NCI-H524 (cell line): ENCODE measurements at places on chromosomes 7 and 10.

DNA sequence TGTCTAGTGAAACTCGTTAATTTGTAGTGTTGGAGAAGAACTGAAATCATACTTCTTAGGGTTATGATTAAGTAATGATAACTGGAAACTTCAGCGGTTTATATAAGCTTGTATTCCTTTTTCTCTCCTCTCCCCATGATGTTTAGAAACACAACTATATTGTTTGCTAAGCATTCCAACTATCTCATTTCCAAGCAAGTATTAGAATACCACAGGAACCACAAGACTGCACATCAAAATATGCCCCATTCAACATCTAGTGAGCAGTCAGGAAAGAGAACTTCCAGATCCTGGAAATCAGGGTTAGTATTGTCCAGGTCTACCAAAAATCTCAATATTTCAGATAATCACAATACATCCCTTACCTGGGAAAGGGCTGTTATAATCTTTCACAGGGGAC is 187.6 kb downstream of the CFTR start:
- DNase-seq: no peak

GRCh38 chr10:16195178-16195769 is 241.5 kb upstream of the PTER start:
- no peak for DNase-seq

- DNase-seq: no peak
Observed at GRCh38 chr10:52071814-52072213, 242.3 kb upstream of the DKK1 start.

GRCh38 chr10:1507436-1507835 is 229.9 kb downstream of the ADARB2 start:
- DNase-seq: no peak

- no peak for DNase-seq
Observed at GRCh38 chr7:42274053-42274452, 37.0 kb upstream of the GLI3 start.

DNA sequence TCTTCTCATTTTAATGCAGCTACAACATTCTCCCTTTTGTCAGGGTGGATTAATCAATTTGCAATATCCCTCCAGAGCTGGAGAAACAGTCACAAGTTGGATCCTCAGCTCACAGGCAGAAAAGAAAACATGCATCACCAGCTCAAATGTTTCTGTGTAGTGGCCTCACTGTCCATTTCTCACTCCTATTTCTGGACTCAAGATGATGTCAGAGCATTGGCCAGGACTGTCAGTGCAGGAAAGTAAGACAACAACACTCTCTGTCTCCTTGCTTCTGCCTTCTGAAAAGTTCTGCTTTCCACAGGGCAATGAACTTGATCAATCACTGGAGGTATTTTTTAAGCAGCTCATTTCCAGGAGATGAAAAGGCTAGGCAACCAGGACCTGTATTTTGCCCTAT is 8.2 kb upstream of the SVIL start:
- no peak for DNase-seq

DNA sequence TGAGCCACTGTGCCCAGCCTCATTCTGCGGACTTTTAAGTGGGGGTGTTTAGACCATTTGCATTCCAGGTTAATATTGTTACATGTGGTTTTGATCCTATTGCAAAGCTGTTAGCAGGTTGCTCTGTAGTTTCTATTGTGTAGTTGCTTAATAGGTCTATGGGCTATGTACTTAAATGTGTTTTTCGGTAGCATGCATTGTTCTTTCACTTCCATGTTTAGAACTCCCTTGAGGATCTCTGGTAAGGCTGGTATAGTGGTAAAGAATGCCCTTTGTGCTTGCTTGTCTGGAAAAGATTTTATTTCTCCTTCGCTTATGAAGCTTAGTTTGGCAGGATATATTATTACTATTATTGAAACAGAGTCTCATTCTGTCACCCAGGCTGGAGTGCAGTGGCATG is 13.4 kb upstream of the LRRD1 start:
- no peak for DNase-seq

- DNase-seq: no peak
Observed at GRCh38 chr10:80474597-80474910, 20.4 kb downstream of the TSPAN14 start.

GRCh38 chr7:95104739-95105138 is 197.3 kb downstream of the PPP1R9A start:
- no peak for DNase-seq

DNA sequence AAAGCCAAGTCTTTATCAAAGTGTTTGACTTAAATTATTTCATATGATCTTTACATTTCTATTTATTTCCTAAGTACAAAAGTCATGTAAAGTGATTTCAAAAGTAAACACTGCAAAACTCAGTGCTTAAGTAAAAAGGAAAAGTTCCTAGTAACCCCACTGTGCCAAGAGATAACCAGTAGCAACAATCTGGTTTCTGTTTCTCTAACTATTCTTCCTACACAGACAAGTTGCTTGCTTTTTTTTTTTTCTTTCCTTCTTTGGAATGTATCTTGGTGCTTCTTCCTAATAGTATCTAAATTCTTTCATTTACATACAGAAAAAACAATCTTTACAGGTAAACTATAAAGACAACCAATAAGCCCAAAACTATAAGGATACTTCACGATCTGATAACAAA is 3.1 kb downstream of the JCAD start:
- DNase-seq: no peak

DNA sequence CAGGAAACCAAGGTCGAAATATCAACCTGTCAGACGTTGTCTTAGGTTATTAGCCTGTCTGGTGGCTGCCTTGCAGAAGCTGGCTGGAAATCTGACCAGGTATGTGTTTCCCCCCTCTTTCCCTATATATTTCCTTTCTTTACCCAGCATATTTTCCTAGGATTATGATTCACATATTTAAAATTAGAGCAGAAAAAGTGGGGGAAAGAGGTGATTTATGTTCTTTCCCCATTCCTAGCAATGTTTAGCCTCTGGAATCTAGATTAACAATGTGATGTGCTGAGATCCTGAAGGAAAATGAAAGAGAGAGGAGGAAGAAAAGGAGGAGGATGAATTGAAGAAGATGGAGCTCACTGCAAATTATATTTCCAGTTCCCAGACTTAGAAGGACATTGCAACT is 421.4 kb upstream of the AUTS2 start:
- DNase-seq: no peak

DNA sequence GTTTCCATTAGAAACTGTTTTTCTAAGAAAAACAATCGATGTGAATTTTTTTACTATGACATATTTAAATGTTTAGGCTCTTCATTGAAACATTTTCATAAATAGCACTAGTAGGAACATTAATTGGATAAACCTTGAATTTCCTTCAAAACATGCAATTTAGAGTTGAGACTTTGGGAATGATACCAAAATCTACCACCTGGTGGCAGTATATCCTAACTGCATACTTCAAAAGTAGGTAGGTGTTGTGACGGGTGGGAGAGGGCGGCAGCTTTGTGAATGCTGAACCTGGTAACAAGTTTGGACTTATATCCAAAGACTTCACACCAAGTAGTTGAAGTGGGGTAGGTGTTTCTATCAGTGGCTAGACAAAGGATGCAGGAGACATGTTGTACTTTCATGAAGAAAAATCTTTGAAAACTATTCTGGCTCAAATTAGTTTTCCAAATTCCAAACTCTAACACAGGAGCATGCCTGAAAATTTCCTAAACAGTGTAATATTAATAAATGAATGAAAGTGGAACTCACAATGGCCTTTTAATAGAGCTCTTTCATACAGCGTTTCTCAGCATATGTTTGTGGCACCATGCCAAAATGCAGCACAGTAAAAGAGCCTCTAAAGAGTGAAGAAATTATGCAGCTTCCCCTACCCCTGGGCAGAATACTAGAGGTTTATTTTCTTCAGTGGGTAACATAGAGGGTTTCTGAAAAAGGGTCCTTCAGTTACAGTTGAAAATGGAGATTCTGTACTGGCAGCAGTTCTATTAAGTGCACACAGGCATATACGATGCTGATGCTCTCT is 201.0 kb upstream of the TPK1 start:
- peak; percentile 18 for DNase-seq

GRCh38 chr10:22429146-22429545 is 83.8 kb downstream of the SPAG6 start:
- DNase-seq: no peak

DNA sequence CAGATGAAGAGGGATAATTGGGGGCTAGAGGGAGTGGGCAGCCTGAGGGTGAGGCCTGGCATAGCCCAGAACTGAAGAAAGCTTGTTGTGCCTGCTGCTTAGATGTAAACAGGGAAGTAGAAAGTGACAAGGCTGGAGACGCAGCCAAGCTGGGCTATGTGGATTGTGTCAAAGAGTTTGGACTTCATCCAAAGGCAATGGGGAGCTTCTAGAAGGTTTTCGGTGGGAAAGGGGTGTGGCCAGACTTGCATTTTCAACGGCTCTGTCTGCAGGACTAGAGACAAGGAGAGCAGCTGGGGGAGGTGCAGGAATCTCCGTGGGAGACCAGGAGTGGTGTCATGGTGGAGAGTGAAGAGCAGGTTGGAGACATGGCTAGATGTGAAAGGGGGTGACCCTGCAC is 48.8 kb downstream of the GOLGA7B start:
- DNase-seq: no peak

- DNase-seq: no peak
Observed at GRCh38 chr10:30656233-30656632, 26.7 kb upstream of the LYZL2 start.

- DNase-seq: no peak
Observed at GRCh38 chr7:130961128-130961601, 227.2 kb upstream of the KLF14 start.

GRCh38 chr7:135966341-135967043 is 10.7 kb downstream of the MTPN start:
- no peak for DNase-seq

DNA sequence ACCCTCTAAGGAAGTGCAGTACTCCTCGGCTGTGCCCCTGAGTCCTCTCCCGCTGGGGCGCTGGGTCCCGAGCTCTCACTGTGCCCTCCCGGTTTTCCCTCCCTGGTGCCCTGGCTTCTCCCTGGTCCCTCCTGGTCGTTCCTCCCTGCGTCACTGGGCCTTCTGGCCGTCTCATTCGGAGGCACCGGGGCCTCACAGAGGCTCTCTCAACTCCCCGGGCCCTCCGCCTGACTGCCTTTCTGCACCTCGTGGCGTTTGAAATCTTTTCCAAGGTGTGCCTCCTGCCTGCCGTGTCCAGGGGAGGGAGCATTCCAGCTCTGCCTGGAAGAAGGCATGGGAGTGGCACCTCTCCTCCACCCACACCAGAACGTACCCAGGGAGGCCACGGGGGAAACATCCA is 174.3 kb downstream of the TCERG1L start:
- no peak for DNase-seq
